Colonic mucosa (tissue), 4 donors: ENCODE measurements at places on chromosomes 11 and 22. TPM values are rescaled to one million over a fixed set of nuclear protein-coding genes. Genes with fewer than 3 reads are reported as not detected.

DNA sequence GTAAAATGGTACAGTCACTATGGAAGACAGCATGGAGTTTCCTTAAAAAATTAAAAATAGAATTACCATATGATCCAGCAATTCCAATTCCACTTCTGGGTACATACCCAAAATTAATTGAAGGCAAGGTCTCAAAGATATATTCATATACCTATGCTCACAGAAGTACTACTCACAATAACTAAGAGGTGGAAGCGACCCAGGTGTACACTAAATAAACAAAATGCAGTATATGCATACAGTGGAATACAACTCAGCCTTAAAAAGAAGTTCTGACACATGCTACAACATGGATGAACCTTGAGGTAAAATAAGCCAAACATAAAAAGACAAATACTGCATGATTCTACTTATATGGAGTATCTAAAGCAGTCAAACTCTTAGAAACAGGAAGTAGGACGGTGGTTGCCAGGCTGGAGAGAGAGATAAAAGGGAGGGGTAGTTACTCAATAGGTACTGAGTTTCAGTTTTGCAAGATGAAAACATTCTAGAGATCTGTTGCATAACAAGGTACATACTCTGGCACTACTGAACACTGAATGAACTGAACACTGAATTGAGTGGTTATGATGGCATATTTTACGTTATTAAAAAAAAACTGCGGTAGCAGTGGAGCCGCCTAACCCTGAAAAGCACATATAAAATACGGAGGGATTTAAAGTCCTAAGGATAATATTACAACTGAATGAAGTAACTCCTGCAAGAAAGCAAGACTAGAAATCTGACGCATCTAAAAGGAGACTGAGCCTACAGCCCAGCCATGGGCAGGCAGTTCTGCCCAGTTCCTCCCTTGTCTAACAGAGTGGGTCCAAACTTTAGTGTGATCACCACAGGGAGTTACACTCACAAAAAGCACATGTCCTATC is 12.8 kb downstream of the DGCR2 start:
- no peak for DNase-seq

DNA sequence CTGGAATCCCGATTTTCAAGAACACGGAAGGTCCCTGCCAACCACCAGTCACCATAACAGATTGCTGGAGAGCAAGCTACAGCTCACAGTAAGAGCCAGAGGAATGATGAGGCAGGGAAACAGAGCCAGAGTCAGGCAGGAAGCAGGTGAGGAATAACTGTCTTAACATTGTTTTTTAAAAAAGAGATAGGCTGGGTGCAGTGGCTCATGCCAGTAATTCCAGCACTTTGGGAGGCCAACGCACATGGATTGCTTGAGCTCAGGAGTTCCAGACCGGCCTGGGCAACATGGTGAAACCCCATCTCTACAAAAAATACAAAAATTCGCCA is 13.5 kb upstream of the CASTOR1 start:
- DNase-seq: no peak

Gene GAB4
- not detected for total RNA-seq

Gene RIMBP3B
- 0.11 TPM for total RNA-seq
